ENCODE measurements at places on chromosomes 3 and 15.

GRCh38 chr3:44359146-44359751, 20.7 kb downstream of the TCAIM start:
- no peak for DNase-seq

- DNase-seq = no peak
Measured at GRCh38 chr15:100205549-100206295, 136.1 kb downstream of the ADAMTS17 start.

DNA sequence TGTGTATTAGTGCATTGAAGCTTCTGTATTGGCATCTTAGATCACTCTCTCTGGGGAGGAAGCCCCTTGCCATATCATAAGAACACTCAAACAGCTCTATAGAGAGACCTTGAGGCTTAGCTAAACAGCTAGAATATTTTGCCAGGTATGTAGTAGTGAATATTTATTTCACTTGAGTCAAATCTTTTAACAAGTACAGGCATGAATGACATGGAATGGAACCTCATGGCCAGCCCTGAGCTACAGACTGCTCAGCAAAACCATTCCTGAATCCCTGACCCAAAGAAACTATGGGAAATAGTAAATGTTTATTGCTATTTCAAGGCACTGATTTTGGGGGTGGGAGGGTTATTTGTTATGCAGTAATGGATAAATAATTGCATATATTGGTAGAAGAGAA, 604.8 kb downstream of the MECOM start:
- DNase-seq = no peak

DNA sequence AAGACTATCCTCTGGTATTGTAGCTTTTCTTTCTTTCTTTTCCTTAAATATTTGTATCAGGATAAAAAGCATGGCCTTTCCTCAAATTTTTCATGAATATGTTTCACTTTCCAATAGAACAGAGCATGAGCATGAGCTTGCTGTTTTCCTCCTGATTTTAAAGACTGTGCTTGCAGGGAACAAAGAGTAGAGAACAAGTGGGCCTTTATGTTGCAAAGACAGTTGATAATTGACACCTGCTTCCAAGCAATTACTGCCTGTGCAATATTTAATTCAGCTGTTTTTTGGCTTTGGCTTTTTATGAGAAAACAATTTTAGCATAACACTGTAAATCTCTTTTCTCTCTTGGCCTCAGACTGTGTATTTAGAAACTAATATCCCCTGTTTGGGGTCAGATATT, 263.6 kb upstream of the AZI2 start:
- DNase-seq = no peak

- no peak for DNase-seq
Measured at GRCh38 chr3:71752831-71753700, 589 bp upstream of the GPR27 start.

DNA sequence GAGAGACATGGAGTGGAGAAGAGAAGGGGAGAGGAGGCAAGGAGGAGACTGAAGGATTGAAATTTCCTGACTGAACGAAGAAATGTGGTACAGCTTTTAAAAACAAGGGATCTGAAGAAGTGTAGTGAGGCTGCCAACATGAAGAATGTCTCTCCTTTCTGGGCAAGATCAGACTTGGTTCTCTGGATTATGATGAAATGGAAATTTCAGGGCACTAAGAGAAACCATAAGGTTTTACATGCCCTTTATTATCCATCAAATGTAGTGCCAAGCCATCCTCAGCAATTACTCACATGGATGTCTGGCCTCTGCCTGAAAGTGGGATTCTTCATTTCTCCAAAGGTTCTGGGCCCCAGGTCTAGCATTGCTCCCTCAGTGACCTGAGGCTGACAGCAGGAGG, 77.6 kb upstream of the CCDC80 start:
- DNase-seq = no peak

- no peak for DNase-seq
Measured at GRCh38 chr15:58062175-58062574, 3.3 kb downstream of the ALDH1A2 start.

GRCh38 chr3:155766206-155766605, 21.3 kb upstream of the PLCH1 start:
- peak; percentile 53 for DNase-seq

DNA sequence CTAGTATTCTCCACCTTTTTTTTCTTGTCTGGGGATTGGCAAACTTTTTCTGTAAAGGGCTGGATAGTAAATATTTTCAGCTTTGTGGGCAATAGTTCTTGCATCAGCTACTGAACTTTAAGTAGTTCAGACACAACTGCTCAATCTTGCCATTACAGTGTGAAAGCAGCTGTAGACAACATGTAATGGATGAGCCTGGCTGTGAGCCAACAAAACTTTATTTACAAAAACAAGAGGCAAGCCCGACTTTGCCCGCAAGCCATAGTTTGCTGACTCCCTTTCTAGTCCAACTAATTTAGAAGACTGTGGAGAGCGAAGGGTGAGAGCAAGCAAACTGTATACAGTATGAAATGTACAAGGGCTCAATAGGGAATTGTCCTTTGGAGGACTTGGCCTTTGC, 6.2 kb downstream of the FRMD4B start:
- no peak for DNase-seq

DNA sequence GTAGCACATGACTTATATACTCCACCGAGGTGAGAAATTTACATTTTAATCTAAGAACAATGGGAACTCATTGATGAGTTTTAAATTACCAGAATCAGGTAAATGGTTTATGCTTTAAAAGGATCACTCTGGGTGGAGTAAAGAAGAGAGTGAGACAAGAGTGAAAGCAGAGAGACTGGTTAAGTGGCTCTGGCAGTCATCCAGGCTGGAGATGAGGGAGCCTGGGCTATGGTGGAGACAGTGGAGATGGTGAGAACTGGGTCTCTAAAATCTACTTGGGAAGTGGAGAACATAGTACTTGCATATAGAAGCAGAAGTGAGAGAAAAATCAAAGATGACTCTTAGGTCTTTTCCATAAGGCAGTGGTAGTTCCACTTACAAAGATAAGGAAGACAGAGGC, 37.1 kb upstream of the SLC25A36 start:
- no peak for DNase-seq

DNA sequence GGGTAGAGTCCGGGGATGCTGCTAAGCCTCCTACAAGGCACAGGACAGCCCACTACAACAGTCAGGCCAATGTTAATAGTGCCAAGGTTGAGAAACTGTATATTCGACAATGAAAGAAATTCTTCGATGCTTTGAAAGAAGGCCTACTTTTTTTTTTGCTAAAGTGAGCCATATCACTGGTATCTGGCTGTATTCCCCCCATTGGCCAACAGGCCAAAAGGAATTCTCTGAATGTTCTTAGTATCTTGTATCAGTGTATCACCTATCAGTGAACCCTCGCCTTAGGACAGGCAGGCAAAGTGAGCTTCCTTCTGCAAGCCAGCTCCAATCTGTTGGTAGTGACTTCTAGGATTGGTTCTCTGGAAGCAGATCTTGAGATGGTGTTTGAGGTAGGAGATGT, 74.2 kb downstream of the SNTN start:
- no peak for DNase-seq

- DNase-seq = no peak
Measured at GRCh38 chr3:155404486-155404885, 111.0 kb upstream of the STRIT1 start.

GRCh38 chr3:151301787-151302186, 14.8 kb downstream of the GPR87 start:
- DNase-seq = peak; percentile 44

DNA sequence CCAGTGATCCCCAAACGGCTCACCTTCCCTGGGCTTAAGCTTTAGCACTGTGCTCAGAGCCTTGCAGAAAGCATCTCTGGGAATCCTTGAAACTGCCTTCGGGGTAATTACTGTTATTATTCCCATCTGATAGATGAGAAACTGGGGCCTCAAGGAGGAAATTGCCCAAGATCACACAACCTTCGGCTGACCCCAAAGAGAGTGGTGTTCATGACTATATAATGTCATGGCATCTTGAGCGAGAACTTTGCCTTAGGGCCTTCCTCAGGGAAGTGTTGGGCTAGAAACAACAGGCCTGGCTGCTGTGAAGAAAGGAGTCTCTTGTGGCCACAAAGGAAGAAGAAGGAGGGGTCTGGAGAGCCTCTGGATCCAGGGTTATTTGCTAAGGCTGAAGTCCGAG, 388.7 kb upstream of the CFAP20DC start:
- DNase-seq = no peak

DNA sequence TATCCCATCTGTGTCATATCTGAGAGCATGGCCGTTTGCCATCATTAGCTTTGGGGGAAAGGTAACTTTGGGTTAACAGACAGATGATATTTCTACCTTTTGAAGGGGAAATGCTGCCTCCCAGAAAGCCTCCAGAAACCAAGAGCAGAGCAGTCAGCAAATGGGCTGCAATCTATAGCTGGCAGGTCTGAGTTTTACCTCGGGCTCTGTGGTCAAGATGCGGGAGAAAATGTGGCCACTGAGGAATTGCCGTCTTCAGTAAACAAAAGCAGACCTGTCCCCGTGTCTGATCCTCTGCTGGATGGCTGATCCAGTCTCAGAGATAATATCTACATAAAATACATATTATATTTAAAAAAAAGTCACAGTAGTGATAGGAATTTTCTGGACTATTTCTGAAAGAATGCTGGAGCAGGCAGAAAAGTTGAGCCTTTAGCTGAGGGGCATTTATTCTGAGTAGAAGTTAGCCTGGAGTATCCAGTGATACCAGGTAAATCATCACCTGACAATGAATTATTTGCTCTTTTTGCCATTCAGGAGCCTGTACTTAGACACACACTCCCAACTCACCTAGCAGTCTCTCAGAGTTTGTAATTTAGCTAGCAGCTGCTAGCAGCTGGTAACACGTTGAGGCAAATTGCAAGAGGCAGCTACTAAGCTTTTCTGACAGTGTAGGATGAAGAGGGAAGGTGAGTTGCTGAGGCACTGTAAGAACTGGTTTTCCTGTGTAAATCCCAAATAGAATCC, 285.3 kb upstream of the RARB start:
- DNase-seq = no peak

DNA sequence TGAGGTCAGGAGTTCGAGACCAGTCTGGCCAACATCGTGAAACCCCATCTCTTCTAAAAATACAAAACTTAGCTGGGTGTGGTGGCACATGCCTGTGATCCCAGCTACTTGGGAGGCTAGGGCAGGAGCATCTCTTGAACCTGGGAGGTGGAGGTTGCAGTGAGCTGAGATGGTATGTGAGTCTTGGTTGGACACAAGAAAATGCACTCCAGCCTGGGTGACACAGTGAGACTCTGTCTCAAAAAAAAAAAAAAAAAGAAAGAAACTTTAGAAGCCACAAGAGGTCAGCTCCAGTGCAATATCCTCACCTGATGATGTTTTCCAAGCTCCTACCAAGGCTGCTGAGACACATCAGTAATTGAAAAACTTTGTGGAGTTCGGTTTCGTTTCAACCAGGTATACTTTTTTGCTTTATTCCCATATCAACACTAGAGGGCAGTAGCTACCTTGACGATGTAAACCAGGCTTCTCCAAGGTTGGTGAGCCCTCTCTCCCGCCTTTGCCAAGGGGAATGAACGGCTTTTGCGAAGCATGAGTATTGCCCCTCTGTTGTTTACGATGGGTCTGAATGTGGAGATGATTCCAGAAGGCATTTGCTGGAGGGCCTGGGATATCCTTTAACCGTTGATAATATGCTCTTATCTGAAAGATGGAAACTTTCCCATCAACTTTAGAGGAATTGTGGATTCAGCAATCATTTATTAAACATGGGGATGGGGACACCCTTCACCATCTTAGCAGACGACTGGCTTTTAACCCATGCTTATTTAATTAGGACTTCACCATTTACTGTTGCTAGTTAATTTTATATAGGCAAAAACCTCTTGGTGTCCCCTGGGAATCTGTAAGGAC, 202.8 kb downstream of the SV2B start:
- DNase-seq = peak; percentile 62

- no peak for DNase-seq
Measured at GRCh38 chr3:195773956-195774537, 37.7 kb downstream of the MUC4 start.

DNA sequence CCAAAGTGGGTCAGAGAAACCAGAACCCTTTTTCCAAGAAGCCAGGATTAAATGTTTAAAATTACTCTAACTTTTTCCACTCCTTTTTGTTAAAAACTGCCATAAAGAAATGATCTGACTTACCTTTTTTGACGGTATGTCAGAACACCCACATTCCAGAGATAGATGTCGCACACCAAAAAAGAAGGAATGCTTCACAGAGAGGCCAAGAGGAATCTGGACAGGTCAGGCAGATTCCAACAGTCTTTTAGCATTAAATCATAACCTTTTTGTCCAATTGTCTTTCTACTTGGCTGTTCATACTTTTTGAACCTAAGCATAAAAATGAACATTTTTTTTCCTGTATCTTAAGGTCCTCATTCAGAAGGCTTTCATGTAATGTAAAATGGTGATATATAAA, 846.9 kb downstream of the NSUN3 start:
- DNase-seq = no peak

DNA sequence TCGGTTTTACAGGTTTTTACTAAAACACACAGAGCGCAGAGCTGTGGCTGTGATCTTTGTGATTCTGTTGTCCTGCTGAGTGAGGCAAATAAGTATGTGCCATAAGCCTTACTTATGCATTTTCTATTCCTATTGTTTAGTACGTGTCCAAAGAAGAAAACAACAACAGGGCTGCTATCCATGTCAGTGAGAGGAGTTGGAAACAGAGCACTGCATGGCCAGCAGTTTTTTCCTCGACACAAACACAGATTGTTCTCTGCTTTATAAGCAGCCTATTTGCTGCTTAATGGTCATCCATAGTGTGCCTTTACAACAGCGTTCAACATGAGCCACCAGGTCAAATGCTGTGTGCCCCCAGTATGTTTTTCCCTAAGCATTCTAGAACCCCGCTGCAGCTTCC, 79.8 kb downstream of the SHQ1 start:
- no peak for DNase-seq

DNA sequence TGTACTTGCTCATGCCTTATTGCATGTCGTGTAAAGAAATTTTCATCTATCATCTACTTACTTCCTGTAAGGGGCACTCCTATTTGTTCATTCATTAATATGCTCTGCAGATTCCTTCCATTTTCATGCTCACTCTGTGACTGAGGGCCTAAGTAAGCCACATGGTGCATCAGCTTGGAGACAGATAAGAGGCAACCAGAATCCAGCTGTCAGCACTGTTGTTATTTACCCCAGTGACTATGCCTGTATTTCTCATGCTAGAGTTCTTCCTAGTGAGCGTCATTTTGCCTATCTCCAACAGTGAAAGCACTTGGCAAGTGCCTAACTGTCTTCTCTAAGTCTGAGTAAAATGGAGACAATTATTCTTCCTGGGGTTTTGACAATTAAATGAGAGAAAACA, 124.8 kb upstream of the ABI3BP start:
- no peak for DNase-seq

DNA sequence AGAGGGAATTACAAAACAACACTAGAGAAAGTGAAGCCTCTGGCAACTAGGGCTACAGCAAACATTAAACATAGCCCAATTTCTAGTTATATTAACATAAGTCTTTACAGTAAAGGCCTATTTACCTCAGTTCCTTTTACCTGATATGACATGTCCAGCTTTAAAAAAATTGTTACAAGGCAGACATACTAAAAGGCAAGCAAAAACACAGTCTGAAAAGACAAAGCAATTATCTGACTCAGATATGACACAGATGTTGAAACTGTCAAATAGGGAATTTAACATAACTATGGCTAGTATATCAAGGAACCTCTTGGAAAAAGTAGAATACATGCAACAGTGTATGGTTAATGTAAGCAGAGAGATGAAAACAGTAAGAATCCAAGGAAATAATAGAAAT, 238.6 kb downstream of the RAP2B start:
- no peak for DNase-seq

- DNase-seq = peak; percentile 77
Measured at GRCh38 chr3:196563721-196564225, 4.6 kb downstream of the WDR53 start.

- no peak for DNase-seq
Measured at GRCh38 chr3:116253511-116253910, 191.8 kb downstream of the LSAMP start.
